Muscle of leg (tissue), 16 donors: ENCODE measurements at places on chromosomes 11 and 22. TPM values are rescaled to one million over a fixed set of nuclear protein-coding genes. Genes with fewer than 3 reads are reported as not detected.

DNA sequence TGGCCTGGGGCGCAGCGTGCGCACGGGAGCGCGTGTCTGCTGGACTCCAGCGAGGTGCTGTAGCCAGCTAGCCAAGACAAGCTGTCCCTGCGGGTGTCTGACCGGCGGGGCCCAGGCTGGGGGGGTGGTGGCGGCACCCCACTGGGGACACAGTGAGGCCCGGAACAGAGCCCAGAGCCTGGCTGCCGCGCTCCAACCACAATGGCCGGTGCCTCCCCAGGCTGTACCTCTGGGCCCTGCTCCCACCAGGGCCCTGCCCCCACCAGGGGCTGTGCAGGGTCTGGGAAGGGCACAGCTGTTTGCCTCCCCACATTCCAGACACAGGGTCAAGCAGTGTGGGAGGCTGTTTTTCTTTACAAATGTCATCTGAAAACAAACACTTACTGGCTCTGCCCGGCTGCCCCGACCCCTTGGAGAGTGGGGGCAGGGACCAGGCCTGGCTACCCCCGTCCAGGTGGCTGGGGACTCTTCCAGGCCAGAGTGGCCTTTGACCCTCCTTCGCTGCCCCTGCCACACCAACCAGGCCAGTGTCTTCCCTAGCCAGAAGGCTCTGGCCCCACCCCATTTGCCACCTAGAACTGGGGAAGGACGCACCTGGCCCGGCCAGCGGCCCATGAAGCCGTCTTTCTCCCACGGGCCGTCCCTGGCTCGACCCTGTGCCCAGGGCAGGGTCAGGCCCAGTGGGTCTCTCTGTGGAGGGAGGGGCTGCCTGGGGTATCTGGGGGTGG lies 14.6 kb downstream of the H19 start:
- no peak for DNase-seq

DNA sequence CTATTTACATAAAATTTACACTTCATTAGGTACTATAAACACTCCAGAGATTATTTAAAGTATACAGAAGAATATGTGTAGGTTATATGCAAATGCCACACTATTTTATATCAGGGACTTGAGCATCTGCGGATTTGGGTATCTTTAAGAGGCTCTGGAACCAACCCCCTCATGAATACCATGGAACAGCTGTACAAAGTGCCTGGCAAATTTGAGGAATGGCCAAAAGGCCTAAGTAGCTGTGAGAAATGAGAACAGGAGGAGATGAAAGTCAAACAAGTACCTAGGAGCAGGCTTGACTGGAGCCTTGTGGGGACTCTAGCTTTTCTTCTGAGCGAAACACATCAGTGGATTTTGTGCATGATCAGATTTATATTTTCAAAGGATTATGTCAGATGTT lies 149.3 kb downstream of the RBFOX2 start:
- no peak for DNase-seq

- DNase-seq: no peak
These were observed 950.9 kb upstream of the CHORDC1 start for GRCh38 chr11:91173701-91174100.

DNA sequence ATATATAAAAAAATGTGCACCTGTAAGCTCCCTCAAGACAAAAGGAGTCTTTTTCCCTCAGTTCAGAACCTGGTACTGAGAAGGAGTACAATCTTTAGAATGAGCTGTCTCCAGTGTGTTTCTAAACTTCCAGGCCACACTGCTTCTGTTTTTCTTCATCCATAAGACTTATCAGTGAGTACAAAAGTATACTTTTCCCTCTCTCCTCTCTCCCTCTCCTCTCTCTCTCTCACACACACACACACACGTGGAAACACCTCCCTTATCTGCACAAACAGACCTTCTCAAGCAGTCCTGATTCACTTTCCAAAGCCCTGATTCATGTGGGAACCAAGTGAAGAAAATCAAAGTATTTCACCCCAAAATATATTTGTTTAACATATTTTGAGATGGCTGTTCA lies 220.7 kb upstream of the UBASH3B start:
- no peak for DNase-seq

- DNase-seq: no peak
These were observed 20.0 kb upstream of the VSIG10L2 start for GRCh38 chr11:125925804-125926203.

GRCh38 chr11:26331911-26332571 lies at the start of gene ANO3:
Gene ANO3, plus strand, starts transcription at chr11:26332130. Its CDS starts 146 bp downstream, at chr11:26332276.
- peak; percentile 95 for DNase-seq

GRCh38 chr11:48150213-48150612 lies 66.4 kb upstream of the OR4B1 start:
- peak; percentile 29 for DNase-seq

DNA sequence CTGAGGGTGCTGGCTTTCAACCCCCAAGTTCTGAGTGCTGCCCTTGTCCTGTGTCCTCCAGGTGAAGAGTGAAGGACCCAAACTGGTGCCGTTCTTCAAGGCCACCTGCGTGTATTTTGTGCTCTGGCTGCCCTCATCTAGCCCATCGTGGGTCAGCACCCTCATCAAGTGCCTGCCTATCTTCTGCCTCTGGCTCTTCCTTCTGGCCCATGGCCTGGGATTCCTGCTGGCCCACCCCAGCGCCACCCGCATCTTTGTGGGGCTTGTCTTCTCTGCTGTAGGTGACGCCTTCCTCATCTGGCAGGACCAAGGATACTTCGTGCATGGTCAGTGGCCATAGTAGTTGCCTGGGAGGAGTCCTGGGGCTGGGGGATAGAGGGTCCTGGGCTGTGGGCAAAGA lies 2.3 kb downstream of the TMEM86A start:
- DNase-seq: no peak

DNA sequence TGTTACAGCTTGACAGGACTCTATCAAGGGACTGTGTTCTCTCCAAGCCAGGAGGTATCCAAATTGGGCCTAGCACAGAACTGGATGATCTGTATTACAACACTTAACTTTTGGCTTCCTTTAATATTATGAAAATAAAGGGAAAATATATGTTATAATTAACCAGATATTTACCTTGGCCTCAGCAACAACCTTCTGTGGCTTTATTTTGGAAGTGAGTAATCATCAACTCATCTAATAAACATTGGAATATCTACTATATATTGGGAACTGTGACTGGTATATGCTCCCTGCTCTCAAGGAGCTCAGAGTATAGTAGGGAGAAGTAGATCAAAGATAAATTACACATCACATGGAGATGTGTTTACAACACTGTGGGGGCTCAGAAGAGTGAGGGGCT lies 352.2 kb downstream of the METTL15 start:
- no peak for DNase-seq

DNA sequence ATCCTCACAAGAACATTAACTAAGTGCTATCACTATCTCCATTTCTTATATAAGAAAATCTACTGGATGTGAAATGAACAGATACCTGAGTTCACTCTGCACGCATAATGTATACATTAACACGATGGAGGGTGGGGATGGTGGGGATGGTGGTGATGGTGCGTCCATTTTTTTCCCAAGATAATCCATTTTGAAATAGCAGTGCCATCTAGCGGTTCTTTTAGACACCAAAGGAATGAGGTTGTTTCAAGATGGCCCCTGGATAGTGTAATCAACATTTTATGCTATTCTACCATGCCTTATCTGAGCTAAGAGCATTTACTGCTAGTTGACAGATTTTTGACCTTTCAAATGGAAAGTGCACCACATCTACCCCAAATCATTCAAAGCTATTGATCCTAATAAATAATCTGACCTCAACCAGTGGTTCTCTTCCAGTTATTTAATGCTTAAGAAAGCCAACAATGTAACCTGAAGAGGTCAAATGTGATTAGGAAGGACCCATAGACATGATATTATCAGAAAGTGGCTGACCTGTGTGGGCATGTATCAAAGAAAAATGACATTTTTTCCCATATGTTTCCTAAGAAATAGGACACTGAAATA lies 714.7 kb upstream of the TENM4 start:
- no peak for DNase-seq

- no peak for DNase-seq
These were observed 8.3 kb downstream of the TP53AIP1 start for GRCh38 chr11:128934351-128934750.

DNA sequence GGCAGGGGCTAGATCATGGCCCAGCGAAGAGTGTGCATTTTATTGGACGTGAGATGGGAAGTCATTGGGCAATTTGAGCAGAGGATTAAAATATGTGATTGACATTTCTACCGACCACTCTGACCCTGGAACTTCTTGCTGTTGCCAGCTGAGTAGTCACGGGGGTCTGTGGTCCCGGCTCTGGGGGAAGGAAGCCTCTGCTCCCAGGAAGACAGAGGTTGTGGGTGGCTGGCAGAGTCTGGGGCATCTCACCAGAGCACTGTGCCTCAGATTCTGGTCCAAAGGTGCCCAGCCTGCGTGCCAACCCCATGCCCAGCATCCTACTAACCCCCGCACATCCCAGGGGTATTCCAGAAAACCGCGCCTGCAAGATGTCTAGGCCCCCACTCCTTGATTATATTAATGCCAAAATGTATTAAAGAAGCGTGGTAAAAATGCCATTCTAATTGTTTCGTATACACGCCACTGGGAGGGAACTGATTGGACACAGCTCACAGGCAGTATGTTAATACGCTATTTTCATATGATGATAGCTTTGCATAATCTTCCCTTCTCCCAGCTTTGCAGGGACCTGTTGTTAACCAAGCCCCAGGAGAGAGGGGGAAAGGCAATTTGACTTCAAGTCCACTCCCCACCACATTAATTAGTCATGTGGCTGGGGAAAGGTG lies 25.3 kb upstream of the LMO1 start:
- no peak for DNase-seq

GRCh38 chr11:59175091-59175501 lies 3.2 kb downstream of the DTX4 start:
- no peak for DNase-seq

DNA sequence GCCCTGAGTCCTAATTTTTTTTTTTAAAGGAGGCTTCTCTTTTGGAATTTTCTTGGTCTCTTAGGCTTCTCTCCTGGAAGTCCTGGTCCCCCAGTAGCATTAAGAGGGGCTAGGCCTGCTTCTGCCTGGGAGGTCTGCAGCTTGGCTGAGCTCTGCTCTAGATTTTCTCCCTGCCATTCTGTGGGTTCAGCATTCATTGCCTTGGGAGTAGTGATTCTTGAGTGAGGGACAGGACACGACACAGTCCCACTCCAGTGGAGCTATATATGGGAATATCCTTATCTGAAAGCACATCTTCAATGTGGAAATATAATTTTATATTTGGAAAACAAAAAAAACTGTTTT lies 3.7 kb downstream of the IGSF22 start:
- DNase-seq: no peak

- DNase-seq: peak; percentile 87
These were observed 10.3 kb downstream of the APOL4 start for GRCh38 chr22:36191106-36191836.

The WEE1 gene
- 25.4 TPM for total RNA-seq

The UBTFL1 gene
- not detected for total RNA-seq

The STARD10 gene
- 39.0 TPM for total RNA-seq

The KRTAP5-9 gene
- total RNA-seq: not detected

The PLEKHA7 gene
- 2.6 TPM for total RNA-seq

The SGSM1 gene
- 0.13 TPM for total RNA-seq
